ENCODE measurements at places on chromosomes 4 and X.

DNA sequence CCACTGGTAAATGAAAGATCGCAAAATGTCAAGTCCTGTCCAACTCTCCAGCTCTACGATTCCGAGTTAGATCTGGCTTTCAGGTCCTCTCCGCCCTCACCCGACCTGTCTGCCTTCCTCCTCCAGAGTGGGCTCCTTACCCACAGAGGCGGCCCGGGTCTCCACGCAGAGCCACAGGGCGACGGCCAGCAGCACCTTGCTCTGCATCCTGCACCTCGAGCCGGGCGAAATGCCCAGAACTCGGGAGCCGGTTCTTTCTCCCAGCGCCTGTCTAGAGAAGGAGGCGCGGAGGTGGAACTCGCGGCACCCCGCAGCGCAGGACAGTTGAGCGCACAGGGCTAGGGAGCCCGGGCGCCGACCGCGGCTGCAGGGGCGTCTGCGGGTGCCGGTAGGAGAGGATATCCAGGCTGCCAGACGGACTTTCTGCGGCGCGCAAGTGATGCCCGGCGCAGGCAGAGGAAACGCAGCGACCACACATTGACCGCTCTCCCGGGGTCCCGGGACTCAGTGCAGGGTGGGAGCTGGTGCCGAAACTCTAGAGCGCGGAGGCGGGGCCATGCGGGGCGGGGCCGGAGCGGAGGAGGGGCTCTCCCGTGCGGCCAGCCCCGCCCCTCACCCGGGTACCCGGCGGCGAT lies at the start of gene KDR:
Gene KDR, minus strand, starts transcription at position 509 of the 635 bp plus-strand sequence. Its CDS starts 302 bp downstream, at position 207.
- peak; percentile 3 for DNase-seq

GRCh38 chr4:25235401-25235800 lies 1.6 kb downstream of the PI4K2B start:
- DNase-seq, result no peak

- DNase-seq, result no peak
Observed at GRCh38 chr4:124025428-124025827, 628.8 kb downstream of the SPRY1 start.

- no peak for DNase-seq
Observed at GRCh38 chrX:65948103-65948502, 91.8 kb downstream of the VSIG4 start.

Measured in RPMI7951 (cell line).